HT-29 (cell line): ENCODE measurements at places on chromosomes 3 and 15. TPM values are rescaled to one million over a fixed set of nuclear protein-coding genes. Genes with fewer than 3 reads are reported as not detected.

The SLC22A13 gene
- 0.25 and 0.26 TPM in 2 replicates for total RNA-seq

The SLC7A14 gene
- not detected in 2 replicates for total RNA-seq

The HACD3 gene
- total RNA-seq: 77.9 and 82.4 TPM in 2 replicates

DNA sequence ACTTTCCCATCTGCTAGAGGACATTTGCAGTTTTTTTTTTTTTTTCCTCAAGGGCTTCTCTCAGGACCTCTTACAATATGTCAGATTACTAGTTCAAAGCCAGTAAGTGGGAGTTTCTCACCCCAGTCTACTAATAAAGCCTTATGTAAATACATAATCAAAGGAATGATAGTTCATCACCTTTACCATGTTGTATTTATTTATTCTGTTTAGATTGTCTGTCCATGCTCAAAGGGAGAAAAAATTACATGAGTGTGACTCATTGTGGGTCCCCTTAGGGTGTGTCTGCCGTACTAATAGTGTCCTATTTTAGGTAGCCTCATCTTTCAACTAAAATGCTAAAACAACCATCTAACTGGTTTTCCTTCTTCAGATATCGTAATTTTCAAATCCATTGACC is 917.6 kb downstream of the EPHA3 start:
- no peak for DNase-seq

DNA sequence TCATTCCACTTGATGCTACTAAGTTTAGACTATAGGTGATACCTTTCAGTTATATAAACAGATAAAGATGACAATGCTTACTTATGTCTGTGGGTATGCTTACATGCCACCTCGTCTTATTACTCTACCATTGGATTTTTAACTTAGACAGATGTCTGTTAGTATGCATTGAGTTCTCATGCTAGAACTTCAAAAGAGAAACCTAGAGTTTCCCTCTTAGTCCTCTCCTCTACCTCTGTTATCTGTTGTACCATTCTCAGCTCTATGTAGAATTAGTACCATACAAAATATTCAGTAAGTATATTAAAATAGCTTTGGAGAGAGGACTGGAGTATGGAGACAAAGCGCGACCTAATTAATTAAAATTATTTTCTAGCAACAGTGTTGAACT is 111.3 kb downstream of the BBX start:
- no peak for DNase-seq

DNA sequence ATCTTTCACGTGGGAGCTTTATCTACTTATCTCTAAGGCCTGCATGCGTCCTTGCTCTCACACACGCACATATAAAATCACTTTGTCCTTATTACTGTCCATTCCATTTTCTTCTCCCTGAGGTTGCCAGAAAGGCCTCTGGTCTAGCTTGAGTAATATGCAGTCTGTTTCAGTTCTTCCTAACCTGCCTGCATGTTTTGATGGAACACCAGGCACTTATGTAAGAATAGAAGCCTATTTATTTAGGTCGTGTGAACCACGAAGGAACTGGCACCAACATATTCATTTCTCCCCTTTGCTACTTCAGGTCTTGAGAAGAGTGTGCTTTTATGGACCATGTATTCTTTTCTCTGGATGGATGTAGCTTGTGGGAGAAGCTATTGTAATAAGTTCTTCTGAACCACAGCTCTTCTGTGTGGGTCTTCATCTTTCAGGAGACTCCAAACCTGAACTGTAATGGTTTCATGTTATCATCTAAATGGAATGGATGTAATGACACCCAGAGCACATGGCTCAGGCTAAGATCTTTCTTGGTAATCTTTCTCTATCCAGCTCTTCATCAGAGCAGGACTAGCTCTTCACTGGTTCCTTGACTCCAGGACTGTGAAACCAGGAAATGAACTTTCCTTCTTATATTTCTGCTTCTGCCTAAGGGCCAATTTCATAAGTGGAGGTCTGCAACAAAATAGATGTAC is 53.8 kb downstream of the UBE2E2 start:
- no peak for DNase-seq

DNA sequence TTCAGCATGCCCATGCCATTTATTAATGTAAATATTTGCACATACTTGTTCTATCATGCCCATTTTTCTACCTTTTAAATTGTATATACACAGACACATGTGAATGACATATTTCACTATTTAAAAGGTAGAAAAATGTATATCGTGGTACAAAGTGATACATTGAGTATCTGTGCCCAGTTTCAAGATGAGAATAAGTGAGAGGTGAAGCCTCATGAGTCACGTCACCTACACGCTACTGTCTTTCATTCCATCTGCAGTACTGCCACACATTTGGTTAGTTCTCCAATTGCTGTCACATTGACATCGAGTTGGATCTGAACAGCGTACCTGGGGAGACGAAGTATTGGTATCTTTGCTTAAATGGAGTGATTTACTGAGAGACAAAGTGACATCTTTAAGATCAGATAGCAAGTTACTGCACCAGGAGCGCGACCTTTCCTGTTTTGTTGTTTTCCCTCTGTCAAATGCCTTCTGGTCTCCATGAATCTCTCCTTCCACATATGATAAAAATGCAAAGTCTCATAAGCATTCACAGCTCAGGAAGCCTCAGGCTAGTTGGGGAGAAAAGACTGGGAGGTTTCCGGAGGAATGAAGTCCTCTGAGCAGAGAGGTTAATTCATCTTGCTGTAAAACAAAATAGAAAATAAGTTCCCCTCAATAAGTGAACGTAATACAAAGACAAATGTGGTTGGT is 12.0 kb downstream of the GREM1 start:
- no peak for DNase-seq
